ENCODE measurements at places on chromosomes 1 and 21.
A peak's percentile ranks its signal among the peaks of the same experiment; 100 is the strongest.

- peak; percentile 20 for DNase-seq
These were observed 7.7 kb upstream of the LAMB3 start for GRCh38 chr1:209659909-209660308.

- no peak for DNase-seq
These were observed 41.5 kb downstream of the GBP6 start for GRCh38 chr1:89405275-89405929.

DNA sequence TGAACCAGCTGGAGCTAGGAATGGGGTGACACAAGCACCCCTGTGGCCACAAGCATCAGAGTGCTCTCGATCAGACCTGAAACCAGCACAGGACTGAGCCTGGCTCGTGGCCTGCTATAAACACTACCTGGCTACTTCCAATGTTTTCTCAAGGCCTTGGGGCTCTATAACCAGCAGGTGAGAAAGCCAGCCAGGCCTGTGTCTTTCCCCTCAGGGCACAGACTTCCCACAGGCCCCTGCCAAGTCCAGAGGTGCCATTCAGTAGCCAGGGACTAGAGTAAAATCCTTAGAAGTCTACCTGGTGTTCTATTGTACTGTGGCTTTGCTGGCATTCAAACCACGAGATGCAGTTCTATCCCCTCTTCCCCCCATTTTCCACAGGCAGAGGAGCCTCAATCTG is 22.6 kb downstream of the OR2G3 start:
- no peak for DNase-seq

- no peak for DNase-seq
These were observed 24.9 kb downstream of the FAM163A start for GRCh38 chr1:179767996-179768395.

DNA sequence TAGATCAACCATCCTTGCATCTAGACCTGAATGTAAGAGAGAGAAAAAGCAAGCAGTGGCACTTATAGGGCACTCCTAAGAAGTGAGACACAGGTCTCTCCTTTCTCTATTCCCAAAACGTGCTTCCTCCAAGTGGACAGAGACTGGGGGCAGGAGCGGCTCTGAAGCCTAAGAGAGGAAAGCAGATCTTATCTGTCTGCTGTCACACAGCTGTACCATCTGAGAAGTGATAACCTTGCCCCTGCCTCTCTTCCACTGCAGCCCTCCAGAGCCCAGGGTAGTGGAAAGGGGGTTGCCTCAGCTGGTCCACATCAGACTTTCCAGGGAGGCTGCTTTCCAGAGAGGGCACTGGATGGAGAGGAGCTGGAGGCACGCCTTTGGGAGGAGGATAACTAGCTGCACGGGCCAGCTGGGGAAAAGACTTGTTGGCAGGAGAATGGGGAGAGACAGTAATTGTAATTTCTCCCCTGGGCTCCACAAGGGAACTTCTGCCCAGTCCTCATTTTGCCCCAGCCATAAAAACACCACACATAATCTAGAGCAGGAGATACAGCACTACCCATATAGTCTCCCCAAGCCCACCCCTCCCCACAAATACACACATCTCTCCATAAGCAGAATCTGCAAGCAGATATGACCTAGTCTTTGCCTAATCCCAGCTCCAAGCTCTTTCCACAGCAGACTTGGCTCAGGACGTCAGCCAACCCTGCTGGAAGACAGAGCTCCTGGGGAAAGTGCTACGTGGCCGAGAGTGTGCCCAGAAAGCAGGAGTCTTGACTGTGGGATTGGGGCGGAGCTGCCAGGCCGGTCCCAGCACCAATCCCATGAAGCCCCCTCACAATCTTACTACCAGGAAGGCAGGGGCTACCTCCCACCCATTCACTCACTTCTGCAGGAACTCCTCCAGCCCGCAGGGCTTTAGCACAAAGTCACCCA is 31.2 kb downstream of the PIK3C2B start:
- DNase-seq: peak; percentile 35

All from AG10803 (cell line).